HS-27A (cell line): ENCODE measurements at places on chromosomes 5 and 9.

DNA sequence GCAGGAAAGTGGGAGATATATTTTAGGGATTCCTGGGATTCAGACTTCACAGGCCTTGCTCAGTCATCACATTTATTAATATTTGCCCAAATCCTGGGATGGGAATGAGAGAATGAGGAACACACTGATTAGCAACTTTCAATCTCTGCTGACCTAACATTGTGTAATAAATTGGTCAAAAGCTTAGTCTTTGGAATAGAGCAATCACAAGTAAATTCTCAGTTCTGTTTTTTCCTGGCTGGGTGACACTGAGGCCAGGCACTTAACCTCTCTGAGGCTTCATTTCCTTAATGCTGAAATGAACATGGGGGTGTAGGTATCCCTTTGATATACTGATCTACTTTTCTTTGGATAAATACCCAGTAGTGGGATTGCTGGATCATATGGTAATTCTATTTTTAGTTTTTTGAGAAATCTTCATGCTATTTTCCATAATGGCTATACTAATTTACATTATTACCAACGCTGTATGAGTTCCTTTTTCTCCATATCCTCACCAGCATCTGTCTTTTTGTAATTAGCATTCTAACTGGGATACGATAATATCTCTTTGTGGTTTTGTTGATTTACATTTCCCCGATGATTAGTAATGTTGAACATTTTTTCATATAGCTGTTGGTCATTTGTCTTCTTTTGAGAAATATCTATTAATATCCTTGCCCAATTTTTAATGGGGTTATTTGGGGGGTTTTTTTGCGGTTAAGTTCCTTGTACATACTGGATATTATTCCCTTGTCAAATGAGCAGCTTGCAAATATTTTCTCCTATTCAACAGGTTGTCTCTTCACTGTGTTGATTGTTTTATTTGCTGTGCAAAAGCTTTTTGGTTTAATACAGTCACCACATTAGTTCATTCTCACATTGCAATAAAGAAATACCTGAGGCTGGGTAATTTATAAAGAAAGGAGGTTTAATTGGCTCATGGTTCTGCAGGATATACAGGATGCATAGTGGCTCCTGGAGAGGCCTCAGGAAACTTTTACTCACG is 36.8 kb upstream of the NIPBL start:
- no peak for DNase-seq

GRCh38 chr5:148499452-148499851 is 115.7 kb downstream of the FBXO38 start:
- DNase-seq = no peak

DNA sequence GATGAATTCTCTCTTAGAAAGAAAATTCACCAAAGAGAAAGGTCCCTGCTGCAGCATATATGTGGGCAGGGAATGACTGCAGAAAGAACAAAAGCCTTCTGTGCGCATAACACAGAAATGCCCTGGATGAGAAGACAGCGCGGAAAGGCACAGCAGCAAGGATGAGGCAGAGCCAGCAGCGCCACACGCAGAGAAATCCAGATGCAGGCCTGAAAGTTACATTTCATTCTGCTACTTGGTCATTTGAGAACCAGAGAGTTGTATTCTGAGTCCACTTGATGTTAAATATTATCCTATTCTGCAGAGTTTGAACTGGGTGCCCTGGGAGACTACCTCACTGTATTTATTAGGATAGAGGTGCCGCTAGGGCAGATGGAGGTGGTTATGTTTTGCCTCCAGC is 68.5 kb downstream of the GLDC start:
- DNase-seq = no peak

GRCh38 chr9:132768932-132769905 is 99.0 kb downstream of the GTF3C4 start:
- DNase-seq = no peak

DNA sequence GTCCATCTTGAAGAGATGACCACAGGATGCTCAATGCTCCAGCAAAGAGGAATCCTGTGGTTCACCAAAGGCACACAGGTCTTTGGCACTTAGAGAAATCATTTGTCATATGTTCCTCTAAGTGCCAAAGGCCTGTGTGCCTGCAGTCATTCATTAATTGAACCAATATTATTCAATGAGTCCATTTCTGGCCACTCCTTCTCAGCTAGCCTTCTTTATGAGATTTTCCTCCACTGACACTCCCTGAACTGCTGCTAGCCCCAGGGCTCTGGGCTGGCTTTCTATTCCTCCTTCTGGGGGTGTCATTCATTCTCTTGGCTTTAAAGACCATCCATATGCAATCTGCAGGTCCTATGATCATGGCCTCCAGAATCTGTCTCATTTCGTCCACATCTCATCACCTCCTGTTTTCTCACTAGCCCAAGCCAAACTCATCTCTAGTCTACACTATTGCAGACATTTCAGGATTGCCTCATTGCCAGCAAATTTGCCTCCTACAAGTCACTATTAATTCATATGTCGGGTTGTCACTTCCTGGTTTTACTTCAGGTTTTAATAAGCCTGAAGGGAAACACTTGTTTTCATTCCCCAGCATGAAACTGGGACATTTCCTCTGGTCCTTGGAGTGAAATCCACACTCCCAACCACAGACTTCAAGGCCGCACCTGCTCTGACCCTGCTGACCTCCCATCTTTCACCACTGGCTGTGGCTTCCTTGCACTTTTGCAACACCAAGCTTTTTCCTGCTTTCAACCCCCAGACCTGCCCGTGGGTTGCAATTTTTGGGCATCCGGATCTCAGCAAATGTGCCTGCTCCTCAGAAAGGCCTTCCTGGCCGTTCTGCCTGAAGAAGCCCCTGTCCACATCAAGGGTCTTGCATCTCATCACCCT is 35.1 kb downstream of the KCNIP1 start:
- DNase-seq = no peak

DNA sequence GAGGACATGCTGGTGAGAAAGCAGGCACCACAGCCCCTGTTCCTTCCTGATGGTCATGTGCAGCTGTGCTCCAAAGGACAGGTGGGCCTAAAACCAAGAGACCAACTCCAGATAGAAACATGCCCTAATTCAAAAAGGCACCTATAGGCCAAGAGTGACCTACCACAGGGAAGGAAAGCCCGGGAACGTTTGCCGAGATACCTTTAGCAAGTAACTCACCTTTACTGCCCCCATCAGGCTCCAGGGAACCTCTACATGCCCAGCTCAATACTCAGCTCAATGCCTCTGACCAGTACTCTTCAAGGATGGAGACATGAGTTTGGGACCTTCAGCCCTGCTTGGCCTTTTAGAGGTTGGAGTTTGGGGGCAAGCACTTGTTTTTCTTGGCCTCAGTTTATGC is 172.8 kb upstream of the FSTL4 start:
- no peak for DNase-seq

- DNase-seq = no peak
Observed at GRCh38 chr9:116453785-116454184, 233.3 kb upstream of the TRIM32 start.

- no peak for DNase-seq
Observed at GRCh38 chr9:135339378-135339973, 140.1 kb upstream of the PPP1R26 start.

DNA sequence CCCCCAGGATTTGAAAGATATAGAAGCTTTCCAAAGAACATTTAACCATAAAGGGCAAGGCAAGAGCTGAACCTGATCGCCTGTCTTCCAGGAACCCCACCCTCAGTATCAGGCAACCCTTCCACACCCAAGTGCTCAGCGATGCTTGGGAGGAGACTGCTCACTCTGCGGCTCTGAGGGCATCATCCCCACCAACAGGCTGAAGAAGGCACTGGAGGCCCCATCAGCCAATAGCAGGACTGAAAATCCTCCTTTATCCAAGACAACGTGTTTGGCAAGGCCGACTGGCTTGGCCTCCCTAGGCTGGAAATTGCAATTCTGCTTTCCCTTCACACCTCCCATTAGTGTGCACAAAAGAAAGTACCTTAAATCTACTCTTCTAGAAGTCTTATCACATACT is 1.4 kb upstream of the PPP2CA start:
- no peak for DNase-seq

DNA sequence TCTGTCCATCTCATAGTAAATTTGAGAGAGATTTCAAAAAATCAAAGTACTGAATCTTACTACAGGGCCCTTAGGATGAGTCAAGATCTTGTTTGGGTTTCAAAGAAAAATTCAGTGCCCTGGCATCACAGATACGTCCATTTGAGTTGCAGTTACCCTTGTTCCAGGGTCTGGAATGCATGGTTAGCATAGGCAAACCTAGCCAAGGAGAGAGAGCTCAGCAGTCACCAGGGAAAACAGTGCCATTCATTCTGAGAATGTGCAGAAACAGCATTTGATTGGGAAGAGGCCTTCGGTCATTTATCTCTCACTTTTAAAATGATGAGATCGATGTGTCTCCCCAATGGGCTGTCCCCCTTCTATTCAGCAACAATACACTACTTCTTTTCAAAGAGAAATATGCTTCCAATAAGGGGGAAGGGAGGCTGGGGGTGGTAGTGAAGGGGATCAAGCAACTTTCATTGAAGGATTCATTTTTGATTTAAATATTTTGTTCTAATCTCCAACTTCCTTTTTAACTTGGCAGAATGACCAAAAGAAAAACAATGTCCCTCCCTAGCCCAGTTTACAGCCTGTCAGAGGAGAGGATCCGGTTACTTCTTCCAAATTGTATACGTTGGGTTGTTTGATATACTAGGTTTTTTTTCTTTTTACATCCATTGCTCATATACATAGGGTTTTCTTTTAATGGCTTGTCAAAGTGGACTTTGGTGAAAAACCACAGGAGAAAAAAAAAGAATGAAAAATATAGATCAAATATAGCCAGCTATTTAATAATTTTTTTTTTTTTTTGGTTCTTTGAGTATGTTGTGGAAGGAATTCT is 491.1 kb downstream of the CCDC171 start:
- DNase-seq = no peak
